Posterior cingulate gyrus (tissue), 11 donors: ENCODE measurements at places on chromosomes 12 and 14.

- no peak for DNase-seq
These were observed 293.2 kb downstream of the TMEM132D start for GRCh38 chr12:129610601-129611120.

GRCh38 chr12:124326871-124327270 is 32.0 kb downstream of the RFLNA start:
- no peak for DNase-seq

DNA sequence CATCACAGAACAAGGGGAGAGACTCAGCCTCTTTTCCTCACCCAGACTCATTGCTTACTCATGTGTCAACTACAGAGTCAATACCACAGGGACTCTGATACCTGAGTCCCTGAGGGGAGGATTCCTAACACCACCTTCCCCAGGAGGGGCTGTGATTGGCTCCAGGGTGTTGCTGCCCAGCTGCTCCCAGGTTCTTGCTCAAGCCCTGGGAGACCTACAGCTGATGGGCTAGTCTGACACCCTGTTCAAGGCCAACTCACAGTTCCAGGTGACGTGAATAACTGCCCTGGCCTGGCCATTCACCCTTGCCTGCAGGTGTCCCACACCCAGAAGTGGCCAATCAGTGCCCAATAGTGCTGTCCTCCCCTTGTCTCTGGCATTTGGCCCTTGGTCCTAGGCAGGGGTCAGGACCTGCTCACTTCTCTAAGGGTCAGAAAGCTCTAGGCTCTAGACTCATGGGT is 8.6 kb downstream of the SPRYD4 start:
- no peak for DNase-seq

DNA sequence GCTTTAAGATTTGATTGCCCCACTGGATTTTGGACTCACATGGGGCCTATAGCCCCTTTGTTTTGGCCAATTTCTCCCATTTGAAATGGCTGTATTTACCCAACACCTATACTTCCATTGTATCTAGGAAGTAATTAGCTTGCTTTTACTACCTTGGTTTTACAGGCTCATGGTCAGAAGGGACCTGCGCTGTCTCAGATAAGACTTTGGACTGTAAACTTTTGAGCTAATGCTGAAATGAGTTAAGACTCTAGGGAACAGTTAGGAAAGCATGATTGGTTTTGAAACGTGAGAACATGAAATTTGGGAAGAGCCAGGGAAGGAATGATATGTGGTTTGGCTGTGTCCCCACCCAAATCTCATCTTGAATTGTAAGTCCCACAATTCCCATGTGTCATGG is 419.0 kb upstream of the TMPO start:
- no peak for DNase-seq

DNA sequence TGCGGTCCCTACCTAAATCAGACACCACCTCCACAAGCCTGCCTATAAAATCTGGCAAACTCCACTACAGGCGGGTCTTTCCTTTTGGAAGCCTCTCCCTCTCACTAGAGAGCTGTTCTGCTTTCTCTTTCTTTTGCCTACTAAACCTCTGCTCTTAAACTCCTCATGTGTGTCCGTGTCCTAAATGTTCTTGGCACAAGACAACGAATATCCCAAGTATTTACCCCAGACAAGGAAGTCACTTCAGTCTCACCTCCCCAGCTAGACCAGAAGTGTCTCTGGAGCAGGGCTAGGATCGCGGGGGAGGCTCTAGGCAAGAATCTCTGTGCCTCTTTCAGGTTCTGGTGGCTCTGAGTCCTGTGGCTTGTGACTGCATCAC is 37.2 kb upstream of the FICD start:
- no peak for DNase-seq

GRCh38 chr12:62998454-62998853 is 63.5 kb upstream of the PPM1H start:
- no peak for DNase-seq

GRCh38 chr12:127108360-127109215 is 1158.4 kb upstream of the TMEM132C start:
- peak; percentile 71 for DNase-seq

DNA sequence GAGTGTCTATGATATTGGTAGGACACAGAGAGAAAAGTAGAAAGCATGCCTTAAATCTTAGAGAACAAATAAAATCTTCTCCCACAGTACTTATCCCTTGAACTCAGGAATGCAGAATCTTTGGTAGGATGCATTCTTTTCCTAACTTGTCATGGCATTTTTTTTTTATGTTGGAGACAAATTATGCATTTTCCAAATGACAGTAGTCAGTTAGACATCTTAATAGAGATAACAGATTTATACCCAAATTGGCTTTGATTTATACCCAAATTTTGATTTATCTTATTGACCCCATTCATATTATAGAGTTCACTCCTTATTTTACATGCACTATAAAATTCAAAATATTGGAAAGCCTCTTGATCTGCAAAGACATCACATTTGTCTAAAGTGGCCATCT is 132.9 kb downstream of the CNTN1 start:
- no peak for DNase-seq

DNA sequence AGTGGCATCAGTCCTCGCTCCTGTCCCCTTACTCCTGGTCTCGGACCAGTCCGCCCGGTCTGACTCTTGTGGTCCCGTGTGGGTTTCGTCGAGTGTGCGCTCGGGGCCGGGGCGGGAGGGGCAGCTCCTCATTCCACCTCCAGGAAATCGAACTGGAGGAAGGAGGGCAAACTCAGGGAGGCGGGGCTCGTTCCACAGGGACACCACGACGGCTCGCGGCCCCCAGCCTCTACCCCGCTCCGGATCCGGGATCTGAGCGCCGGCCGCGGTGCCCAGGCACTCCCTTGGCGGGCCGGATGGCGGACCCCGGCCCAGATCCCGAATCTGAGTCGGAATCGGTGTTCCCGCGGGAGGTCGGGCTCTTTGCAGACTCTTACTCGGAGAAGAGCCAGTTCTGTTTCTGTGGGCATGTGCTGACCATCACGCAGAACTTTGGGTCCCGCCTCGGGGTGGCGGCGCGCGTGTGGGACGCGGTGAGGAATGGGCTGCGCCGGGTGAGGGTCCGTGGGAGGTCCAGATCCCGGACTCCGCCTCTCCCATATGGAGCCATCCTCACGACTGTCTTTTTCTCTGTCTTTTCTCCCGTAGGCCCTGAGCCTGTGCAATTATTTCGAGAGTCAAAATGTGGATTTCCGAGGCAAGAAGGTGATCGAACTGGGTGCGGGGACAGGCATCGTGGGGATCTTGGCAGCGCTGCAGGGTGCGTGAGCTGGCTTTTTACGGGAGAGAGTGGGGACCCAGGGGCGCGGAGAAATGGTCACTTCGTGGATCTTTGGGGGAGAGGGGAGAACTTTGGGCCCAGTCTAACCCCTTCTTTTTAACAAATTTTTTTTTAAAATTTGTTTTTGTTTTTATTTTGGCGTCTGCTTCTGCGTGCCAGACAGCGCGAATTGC is at the start of gene EEF1AKMT3:
EEF1AKMT3 (plus strand) TSS at position 186 of the 894 bp plus-strand sequence; CDS start at position 297, 111 bp downstream.
- no peak for DNase-seq

DNA sequence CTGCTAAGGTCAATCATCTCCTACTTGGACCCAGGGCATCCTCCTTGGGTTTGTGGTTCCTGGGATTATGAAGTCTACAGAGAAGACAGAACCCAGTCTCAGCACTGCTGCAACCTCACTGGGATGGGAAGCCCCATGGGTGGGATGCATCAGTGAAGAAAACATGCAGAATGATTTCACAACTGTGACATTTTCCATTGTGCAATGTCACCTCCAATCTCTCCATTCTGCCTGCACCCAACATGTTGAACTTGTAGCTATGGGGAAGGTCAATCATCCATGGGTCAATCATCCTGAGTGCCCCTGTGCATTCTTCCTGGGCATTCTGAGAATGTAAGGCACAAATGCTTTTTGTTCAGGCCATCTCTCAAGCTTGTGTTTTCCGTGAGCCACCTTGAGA is 1004.4 kb upstream of the TMEM132C start:
- no peak for DNase-seq

- no peak for DNase-seq
These were observed 1.0 kb downstream of the CD9 start for GRCh38 chr12:6201213-6201608.

GRCh38 chr14:54364555-54365415 is 32.0 kb upstream of the CDKN3 start:
- DNase-seq, result no peak

- DNase-seq, result no peak
These were observed 962.9 kb downstream of the VRK1 start for GRCh38 chr14:97760050-97760449.

DNA sequence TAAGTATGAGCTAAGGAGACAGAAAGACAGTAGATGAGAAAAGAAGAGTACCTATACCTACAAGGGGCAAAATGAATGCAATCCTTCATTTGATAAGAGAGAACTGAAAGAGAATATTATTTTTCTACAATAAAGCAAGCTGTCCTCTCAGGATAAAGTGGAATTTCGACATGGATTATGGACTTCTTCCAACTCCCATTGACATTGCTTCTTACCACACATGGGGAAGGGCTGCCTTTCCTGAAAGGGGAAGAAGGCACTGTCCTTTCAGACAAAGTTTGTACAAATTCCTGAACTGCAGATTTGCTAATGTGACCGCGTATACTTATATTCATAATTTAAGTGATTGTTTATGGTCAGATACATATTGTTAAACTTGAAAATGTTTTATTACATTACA is 4.3 kb upstream of the HEBP1 start:
- no peak for DNase-seq

DNA sequence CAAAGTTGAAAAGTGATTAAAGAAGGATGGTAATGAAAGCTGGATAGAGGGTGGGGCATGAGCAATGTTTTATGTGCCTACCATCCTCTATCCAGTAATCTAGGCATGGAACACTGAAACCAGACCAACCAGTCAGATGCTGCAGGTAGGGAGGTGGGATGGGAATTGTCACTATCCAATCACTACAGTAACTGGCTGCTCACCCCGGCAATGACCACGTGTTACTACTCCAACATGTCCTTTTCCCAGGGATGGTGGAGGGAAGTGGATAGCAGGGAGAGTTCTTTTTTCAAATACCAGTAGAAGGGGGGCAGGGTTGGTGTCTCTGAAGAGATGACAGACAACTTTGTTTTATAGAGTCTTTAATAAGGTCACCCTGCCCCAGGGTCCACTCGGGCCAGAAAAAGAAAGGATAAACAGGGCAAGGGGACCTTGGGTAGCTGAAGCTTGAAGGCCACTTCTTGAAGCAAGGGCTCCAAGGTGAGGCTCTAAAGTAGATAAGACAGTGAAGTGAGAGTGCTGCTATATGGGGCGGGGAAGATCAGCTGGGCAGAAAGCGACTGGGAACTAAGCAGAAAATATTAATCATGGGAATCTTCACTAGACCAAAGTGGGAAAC is 14.7 kb upstream of the CDH24 start:
- DNase-seq, result no peak

GRCh38 chr12:58916921-58917511 is 3.3 kb downstream of the LRIG3 start:
- no peak for DNase-seq

GRCh38 chr12:104741077-104741476 is 217.0 kb downstream of the SLC41A2 start:
- no peak for DNase-seq

DNA sequence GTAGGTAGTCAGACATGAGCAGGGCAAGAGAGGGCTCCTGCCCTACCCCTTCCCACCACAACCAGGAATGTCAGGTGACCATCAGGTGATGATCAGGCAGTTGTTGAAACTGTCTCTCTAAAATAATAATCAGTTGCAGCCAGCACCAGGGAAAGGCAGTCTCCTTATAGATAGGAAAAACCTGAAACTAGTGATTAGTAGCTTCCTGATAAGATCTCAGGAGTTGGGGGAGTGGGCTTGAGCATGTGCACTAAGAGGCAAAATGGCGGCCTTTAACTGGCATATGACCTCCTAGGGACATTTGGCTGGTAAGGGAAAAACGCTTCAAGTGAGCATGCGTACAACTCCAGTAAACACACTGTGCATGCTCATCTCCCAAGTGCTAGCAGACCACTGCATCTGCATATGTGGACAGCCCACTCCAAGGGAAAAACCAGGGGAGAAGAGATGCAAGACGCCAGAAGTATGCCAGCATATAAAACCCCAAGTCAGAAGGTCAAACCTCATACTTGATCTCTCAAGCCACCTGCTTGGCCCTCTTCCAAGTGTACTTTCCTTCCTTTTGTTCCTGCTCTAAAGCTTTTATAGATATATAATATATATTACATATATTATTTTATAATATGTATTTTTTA is 37.1 kb downstream of the TGFB3 start:
- no peak for DNase-seq

- DNase-seq, result peak; percentile 96
These were observed 91.3 kb downstream of the TSPAN9 start for GRCh38 chr12:3168223-3169221.

GRCh38 chr12:8980137-8980536 is 9.2 kb upstream of the KLRG1 start:
- DNase-seq, result no peak

GRCh38 chr14:71758229-71758951 is 173.8 kb upstream of the RGS6 start:
- no peak for DNase-seq

DNA sequence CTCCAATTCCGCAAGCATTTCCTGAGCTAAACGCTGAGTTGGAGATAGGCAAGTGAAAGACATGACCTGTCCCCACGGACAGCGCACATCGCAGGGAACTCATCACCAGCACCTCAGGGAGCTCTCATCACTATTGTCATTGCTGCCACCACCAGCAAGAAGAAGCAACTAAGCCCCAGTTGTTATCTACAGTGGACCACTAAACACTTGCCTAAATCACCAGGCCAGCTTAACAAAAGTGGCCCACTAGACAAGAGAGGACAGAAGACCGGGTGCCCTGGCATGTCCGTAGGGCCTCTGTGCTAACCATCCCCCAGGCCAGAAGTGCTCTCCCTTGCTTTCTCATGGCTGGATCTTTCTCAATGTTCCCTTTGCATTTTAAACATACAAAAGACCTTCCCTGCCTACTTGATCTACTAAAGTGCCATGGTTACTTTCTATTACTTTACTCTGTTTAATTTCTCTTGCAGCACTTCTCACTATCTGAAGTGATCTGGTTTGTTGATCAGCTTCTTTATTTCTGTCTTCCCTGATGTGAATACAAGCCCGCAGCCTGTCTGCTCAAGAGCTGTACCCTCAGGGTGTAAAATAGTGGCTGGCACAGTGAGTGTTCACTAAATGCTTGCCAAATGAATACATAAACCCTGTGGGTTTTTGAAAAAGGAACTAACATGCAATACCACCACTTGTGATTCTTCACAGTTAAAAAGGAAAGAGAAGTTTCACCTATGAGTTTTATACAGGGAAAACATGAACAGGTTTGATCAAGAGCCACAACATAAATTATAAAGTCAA is 60.9 kb upstream of the RFLNA start:
- DNase-seq, result no peak

DNA sequence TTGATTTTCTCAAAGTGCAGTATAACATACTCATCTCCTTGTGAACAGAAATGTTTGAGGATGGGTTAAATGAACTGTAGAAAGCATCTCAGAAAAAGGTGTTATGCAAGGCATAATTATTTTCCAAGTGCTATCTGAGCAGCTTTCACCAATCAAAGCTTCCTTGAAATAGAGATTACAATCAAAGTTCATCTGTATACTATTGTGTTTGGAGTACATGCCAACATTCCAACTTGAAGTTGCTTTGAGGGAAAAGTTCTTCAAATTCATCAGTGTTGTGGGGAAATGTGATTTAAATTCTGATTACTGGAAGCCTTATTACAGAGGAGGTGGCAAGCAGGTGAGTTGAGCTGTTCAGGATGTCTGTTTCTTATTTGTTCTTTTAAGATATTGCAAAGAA is 68.2 kb downstream of the TMTC2 start:
- DNase-seq, result no peak

GRCh38 chr12:77078231-77078630 is 12.9 kb upstream of the E2F7 start:
- no peak for DNase-seq

GRCh38 chr12:20188930-20189653 is 179.2 kb upstream of the PDE3A start:
- no peak for DNase-seq

GRCh38 chr12:82793751-82794281 is 107.1 kb downstream of the TMTC2 start:
- no peak for DNase-seq
